ENCODE measurements at places on chromosomes 1 and 21.
A peak's percentile ranks its signal among the peaks of the same experiment; 100 is the strongest.

DNA sequence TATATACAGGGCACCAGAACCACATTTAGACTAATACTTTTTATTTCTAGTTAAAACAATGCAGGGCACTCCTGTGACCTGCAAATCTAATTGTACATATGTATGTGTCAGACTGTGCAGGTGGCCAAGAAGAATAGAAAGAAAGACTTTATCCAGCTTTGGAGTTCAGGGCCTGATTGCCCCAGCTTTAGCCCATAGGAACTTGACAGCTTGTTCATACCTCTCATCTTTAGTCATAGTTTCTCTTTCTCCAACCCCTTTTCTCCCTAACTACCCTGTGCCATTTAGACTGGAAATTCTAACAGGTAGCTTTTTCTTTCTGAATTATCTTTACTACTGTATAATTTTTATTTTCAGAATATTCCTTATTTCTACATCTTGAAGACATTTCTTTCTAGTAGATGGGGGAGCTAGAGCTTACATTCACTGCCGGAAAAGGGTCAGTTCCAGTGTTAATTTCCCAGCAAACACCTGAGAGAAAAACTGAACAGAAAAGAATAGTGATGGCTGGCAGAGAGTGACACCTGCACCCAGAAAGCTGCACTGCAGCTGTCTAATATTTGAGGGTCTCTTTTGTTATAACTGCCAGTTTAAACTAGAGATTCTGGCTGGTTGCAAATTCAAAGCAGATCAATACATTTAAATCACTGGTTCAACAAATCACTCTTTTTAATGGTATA, 8.4 kb downstream of the YBX1 start:
- DNase-seq, result no peak

DNA sequence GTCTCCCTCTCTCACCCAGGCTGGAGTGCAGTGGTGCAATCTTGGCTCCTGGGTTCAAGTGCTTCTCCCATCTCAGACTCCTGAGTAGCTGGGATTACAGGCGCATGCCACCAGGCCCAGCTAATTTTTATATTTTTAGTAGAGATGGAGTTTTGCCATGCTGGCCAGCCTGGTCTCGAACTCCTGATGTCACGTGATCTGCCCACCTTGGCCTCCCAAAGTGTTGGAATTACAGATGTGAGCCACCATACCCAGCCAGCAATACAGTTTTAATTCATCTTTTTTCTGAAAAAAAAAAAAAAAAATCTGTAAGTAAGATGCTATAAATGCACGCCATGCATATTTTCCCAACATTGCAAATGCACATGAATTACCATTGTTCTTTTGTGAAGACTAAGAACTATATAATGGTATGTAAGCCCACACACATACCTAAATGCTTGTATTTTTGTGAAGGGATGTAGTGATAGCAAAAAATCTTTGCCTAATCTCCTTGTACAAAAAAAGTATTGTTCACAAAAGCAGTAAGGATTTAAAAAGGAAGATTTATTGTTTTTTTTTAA, 8.0 kb downstream of the LAMC2 start:
- no peak for DNase-seq

DNA sequence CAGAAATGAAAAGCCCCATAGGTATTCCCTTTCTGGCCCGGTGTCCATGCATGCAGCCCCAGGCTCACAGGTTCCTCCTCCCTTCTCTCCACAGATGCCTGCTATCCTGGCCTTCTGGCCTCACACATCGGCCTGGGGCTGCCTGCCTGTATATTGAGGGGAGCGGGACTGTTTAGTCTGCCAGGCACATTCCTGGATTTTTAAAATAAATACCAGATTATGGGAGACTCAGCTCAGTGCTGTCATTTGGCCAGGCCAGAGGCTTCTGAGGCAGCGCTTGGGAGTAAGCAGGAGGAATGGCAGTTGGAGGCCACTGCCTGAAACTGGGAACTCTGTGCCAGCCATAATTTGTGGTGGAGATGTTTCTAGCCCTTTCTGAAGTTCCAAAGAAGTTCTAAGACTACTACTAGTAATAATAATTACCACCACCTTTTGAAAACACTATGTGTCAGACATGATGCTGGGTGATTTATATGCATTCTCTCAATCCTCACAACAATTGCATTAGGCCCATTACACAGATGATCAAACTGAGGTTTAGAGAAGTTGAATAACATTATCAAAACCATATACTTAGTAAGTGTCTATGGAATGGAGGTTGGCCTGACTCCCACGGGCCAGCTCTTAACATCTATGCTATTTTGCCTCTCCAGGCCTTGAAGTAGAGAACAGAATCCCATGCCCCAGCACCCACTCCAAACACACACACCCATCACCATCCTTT, 107.6 kb downstream of the PLXNA2 start:
- DNase-seq, result peak; percentile 54

GRCh38 chr1:42737257-42737656, 2.8 kb downstream of the CLDN19 start:
- no peak for DNase-seq

DNA sequence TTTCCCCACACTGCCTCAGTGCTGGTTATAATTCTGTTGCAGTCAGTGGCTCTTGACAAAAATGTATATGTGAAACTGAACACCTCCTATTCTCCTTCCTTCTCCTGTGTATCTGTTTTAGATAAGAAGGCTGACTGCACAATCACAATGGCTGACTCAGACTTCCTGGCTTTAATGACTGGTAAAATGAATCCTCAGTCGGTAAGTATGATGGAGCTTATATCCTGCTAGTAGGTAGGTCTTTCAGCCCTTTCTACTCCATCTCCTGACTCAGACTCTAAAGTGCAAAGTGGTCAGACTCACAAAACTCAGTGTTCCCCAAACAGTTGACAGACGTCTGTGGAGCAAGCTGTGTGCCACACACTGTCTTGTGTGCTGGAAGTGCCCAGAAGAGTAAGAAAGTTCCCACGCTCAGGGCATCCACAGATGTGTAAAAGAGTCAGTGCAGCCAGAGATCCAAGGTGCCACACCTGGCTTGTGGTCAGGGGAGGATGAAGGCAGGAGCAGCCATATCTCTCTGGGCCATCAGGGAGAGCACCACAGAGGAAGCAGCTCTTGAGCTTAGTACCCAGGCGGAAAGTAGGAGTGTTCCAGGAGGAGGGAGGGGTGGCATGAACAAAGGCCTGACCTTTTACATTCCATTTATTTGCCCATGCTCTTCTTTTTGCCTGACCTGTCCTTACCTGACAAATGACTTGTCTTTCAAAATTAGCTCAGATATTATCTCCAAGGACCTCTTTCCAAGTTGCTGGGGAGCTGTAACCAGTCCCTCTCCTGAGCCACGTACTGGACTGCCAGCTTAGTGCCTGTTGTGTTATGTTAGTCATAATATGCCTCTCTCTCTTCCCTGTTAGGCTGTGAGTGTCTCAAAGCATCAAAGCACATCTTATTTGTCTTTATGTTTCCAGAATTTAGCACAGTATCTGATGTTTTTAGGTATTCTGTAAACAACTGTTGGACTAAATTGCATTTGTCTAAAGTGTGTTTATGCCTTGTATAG, 14.0 kb upstream of the PODN start:
- no peak for DNase-seq

- DNase-seq, result no peak
These were observed 112.3 kb upstream of the TRABD2B start for GRCh38 chr1:48109390-48110013.

DNA sequence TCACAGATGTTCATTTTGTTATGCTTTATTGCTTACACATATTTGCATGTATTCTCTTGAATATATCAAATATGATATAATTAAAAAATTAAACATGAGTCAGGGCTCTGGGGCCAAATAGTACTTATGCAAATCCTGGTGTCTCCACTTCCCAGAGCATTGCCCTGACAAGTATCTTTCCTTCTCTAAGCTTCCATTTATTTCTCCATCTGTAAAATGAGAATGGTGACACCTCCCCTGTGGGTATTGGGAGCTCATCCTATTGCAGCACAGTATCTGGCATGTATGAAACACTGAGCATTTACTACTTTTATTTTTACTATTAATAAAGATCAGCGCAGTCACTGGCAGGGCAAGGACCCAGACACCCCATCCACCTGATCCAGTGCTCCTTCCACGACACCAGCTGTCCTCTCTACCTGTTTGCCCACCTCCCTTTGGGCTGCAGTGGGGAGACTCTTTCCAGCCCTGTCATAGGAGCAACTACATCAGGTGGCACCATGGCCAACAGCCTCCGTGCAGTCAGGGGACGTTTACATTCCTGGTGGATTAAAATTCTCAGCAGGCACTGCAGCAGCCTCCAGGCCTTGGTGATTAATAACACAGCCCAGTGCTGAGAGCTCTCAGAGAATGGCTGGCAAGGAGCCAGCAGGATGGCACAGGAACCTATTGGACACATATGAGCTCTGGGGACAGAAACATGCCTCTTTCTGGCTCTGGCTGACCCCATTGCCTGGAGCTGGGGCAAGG, 113.0 kb downstream of the DMRTB1 start:
- DNase-seq, result no peak

DNA sequence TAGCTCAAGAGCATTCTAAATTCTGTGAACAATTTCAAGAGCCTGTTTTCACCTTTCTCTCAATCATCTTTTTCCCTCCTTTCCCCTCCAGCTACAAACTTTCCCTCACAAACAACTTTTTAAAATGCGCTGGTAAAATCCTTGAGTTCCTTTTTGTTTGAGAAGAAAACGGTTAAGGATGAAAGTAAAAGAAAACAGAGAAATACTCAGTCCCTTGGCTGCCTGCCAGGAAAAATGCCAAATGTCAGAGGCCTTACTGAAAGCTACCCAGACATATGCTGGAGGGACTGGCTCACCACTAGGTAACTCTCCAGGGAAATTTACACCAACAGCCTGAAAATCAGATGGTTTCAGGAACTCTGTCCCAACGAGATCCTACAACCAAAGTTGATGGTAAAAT, 11.0 kb upstream of the SERBP1 start:
- DNase-seq, result peak; percentile 74

DNA sequence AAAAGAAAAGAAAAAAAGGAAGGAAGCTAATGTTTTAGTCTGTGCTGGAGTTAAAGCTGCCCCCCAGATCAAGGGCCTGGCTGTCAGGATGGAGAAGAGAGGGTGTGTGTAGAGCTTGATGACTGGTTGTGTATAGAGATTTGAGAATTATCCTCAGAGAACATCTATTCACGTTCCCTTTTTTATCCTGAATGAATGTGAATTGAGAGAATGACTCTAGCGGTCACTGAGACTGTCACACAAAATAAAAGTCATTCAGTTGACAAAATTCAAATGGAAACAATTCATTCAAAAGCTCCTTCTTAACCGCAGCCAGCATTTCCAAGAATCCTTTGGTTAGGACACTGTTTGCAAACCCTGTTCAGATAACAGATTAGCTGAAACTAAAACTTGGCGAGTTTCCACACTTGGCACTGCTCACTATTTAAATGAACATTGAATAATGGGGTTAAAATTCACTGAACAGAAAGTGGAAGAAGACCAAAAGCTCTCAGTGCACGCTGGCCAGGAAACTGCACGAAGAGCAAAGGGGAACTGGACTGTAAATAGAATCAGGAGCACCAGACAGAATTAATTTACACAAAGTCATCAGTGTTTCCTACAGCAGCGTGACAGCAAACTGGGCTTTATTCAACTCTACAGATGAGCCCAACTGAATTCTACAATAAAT, 13.6 kb upstream of the FAM89A start:
- DNase-seq, result peak; percentile 48

DNA sequence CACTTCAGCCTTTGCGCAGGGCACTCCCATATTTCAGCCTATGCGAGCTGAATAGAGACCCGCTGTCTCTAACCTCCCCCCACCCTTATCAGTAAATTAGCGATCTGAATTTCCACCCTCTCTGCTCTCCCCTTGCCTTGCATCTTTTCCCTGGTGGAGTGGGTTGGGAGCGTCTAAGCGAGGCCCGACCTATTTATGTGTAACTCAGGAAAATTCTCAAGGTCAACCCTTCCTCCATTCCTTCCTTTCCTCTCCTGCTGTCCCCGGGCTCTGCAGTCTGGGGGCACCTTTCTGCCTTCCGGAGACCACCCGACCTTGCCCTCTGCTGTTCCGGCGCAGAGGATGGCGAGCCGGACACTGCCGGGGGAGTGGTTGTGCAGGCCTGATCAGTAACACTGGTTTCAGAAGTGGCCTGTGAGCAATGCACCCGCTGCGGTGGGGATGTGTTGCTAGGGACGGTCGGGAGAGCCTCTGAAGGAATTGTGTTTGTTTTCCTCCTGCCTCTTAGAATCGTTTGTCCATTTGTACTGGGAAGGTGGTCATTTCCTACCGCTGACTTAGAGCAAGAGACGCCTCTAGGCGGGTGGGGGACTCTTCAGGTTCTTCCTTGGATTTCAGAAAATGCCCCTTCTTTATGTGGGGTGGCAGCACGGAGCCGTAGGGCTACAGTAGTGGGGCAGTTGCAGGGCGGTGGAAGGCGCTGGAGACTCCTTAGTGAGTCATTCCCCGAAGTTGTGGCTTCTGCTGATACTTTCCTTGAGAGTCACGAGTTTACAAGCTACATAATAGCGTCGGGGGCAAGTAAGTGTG, 513 bp downstream of the MGST3 start:
- peak; percentile 63 for DNase-seq

DNA sequence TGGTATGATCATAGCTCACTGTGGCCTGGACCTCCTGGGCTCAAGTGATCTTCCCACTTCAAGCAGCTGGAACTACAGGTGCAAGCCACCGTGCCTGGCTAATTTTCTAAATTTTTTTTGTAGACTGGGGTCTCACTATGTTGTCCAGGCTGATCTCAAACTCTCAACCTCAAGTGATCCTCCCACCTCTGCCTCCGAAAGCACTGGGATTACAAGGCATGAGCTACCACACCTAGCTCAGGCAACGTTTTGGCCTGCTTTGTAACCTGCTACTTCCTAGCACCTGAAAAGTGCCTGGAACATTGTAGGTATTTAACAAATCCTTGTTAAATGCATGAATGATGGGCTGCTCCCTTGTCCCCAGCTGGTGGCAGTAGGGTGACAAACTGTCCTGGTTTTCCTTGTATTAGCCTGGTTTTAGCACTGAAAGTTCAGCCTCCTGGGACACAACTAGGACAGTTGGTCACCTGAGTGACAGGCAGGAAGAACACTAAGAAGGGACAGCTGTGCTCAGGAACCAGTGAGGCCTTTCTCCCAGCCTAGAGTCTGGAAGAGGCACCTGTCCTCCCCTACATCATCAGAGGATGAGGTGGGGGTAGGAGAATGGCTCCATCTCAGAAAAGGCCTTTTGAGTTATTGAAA, 88.5 kb upstream of the CD34 start:
- no peak for DNase-seq

DNA sequence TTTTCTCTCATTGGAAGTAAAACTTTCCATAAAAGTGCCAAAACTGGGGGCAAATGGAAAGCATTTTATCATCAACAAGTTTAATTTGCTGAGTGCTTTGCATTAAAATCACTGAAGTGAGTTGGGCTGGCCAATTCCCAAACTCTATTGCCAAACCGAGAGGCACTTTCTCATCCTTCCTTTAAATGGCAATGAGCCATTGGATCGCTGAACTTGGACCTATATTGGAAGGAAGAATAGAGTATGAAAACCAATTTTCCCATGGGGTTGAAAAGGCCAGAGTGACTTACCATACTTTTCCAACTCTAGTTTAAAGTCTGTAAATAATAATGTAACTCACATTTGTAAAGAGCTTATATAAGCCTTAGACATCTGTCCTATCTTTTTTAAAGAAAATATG, 189.1 kb upstream of the C1orf87 start:
- no peak for DNase-seq

GRCh38 chr1:184157394-184157742, 105.8 kb downstream of the TSEN15 start:
- no peak for DNase-seq

Measured in ovary (tissue), 10 donors.